Activated CD4-positive, alpha-beta T cell treated with anti-CD3 and anti-CD28 coated beads, Interleukin-2, amount 50 U/mL, for 4 hours (primary cell): ENCODE measurements at places on chromosomes 7 and 10.

DNA sequence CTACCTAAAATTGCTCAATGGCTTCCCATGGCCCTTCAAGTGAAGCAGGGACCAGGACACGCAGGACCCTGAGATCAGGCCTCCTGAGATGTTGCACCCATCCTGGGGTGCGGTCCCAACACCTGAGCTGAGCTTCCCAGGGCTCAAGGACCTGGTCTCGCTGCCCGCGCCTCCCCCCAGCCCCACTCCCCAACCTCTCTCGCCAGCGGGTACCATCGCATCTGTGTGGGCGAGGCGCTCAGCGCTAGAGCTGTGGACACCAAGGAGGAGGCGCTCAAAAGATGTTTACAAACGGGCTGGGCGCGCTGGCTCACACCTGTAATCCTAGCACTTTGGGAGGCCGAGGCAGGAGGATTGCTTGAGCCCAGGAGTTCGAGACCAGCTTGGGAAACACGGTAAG, 7.4 kb upstream of the CRYGN start:
- no peak for DNase-seq

DNA sequence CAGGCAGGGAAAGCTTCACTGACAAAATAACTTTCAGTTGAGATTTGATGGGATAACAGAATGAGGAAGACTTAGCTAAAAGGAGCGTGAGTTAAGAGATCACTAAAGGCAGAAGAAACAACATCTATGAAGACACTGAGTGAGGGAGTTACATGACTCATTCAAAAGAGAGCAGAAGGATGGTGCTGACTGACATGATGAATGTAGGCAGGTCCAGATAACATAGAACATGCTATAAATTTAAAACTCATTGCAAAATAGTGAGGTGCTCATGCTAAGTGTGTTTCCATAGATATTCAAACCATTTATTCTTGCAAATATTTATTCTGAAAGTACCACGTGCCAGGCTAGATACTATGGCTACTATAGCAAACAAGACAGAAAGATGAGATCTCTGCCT, 116.4 kb upstream of the DGKB start:
- DNase-seq = no peak

GRCh38 chr10:69388488-69388887, 28.2 kb downstream of the TACR2 start:
- DNase-seq = no peak

DNA sequence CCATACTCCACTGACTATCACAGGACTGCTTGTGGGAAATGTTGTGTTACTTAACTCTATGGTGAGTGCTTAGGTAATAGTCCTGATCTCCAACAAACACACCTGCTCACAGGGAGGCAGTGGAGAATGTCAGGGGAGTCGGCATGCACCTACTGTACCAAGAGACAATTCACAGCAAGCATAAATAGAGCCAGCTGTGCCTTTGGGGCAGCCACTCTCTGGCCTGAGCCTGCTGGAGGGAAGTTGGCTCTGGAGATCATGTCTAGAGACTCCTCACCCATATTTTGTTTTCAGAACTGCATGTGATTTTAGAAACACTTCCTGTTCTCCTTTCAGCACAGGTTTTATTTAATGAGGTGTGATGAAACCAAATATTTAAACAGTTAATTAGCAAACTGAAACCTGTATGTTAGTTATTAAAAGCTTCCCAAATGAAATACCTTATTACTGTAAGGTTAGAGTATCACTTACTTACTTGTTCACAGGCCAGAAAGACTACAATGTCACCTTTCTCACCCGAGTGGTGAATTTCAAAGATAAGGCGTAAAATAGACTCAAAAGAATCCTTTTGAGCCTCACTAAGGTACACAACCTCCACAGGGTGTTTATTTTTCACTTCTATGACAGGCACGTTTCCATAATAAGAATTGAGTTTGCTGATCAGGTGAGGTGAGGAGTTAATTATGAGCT, 21.8 kb downstream of the DHX32 start:
- no peak for DNase-seq

- no peak for DNase-seq
These were observed 251.2 kb downstream of the BAMBI start for GRCh38 chr10:28928484-28928883.

DNA sequence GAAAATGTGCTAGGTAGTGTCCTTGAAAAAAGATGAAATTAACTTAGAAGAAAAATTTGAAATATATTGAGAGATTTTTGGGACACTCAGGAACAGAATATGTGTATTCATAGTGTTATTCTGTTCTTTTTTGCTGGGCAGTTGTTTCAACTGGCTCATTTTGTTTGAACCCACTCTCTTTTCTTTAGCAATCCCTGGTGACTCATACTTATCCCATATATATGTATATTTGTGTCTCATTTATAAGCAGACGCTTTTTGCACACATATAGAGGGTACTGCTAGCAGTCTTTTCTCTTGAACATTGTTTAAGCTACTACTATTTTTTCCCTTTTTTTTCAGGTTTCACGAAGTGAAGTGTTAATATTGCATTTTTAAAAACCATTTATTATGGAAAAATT, 1.9 kb downstream of the EXOC6 start:
- DNase-seq = no peak

DNA sequence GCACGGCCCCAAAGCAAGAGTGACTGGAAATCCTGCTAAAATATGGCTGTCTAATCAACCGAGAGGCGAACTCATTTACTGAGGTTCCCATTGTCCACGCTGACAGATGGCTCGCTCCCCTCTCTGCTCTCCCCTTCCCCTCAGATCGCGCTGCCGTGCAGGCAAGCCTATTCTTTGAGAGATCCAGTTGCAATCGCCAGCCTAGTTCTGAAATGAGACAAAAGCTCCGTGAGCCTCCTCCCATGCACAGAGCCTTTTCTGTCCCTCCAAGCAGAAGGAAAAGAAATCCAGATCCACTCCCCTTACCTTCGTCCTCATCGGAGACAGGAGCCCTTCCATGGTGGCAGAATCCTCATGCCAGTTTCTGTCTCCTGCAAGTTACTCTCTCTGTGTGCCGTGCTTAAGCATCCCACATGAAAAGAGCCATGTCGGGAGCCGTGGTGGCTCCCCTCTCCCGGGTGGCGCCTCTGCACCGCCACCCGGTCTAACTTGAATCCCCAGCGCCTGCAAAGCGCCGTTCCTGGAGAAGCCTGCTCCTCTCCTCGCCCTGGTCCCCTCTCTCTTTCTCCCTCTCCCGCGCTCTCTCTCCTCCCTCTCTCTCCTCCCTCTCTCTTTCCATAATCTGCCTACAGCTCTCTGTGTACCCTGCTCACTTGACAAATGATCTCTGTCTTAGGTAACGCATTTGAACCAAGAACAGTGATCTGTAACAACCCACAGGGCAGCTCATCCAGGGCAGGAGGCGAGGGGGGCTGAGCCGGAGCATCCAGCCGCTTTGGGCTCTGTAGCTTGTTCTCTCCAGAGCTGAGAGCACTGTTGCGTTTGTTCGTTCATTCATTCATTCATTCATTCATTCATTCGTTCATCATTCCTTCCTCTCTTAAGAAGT, 156.8 kb downstream of the FRMD4A start:
- no peak for DNase-seq

DNA sequence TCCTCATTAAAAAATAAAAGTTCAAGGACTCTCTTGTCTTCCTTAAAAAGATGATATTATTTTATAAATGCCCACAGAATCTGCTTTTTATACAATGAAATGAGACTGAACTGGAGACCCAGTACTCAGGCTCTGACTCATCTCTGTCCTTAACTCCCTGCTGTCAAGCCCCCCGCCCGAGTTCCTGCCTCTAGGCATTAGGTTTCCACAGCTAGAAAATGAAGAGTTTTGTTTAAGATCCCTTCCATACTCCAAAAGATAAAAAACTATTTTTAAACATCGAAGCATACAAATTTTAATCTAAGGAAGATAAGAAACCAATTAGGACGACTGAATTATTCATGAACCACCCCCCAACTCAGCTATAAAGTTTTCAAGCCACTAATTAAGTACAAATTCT, 97.7 kb upstream of the FEZF1 start:
- DNase-seq = no peak

DNA sequence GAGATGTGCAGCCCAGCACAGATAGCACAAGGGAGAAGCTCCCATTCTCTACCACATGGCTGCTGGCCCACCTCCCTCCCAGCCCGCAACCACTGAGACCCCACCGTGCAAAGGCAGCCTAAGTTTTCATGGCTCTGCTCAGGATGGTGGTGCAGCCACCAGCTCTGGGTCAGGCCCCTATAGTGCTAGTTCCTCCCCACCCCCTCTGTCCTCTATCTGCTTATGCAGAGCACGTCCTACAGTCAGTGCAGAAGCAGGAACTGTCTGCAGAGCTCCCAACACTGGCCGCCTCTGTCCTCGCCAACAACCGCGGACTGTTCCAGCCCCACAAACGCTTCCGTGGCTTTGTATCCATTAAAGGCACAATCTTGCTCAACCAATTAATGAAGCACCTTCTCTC, 278.9 kb downstream of the GRID1 start:
- DNase-seq = no peak

DNA sequence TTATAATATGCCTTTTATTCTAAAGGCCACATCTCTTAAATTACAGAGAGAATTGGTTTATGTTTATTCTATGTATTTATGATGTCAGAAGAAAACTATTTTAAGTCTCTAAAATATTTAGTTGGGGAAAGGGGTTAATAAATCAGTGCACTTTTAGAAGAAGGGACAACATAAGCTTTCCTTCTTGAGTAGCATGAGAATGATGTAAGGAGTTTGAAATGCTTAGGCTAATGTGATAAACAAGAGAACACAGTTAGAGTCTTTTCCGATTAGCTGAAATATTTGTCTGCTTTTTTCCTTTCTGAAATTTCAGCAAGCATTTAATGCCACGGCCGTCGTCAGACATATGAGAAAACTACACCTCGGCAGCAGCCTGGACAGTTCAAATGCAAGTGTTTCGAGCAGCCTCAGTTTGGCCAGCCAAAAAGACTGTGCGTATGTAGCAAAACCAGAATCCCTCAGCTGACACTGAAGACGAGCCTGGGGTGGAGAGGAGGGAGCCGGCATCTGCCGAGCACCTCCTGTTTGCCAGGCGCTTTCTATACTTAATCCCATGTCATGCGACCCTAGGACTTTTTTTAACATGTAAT, 176.2 kb downstream of the CCDC3 start:
- DNase-seq = no peak

- no peak for DNase-seq
These were observed 734 bp upstream of the VGF start for GRCh38 chr7:101165958-101166647.

DNA sequence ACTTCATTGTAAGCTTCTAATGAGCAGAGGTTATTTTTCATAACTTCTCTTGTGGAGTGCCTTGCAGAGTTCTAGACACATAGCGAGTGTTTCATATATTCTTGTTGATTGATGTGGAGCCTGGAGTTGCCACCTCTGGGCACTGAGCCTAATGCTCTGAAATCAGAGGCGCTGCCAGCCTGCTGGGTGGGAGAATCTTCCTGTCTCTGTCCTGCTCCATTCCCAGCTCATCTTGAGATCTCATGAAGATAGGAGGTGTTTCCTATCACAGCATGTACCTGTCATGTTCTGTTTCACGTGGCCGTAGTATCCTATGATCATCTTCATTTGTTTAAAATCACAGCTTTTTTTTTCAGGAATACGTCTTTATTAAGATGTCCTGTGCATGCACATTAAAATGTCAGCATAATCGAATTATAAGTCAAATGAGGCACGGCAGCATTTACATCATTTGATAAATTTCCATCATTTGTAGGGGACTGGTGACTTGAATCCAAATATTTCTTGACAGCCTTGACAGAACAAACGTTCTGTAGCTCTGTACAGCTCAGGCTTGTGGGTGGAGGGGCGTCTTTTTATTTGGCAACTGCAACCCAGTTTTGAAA, 393.0 kb downstream of the PHTF2 start:
- no peak for DNase-seq

GRCh38 chr10:5525561-5526341, 990 bp downstream of the CALML3 start:
- no peak for DNase-seq

DNA sequence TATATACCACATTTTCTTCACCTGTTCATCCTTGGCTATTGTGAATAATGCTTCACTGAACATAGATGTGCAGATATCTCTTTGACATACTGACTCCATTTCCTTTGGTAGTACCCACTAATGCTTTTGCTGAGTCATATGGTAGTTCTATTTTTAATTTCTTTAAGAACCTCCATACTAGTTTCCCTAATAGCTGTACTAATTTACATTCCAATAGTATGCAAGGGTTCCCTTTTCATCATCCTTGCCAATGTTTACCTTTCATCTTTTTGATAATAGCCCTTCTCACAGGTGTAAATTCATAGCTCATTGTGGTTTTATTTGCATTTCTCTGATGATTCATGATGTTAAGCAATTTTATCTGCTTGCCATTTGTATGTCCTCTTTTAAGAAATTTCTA, 159.9 kb downstream of the CALCR start:
- DNase-seq = no peak

DNA sequence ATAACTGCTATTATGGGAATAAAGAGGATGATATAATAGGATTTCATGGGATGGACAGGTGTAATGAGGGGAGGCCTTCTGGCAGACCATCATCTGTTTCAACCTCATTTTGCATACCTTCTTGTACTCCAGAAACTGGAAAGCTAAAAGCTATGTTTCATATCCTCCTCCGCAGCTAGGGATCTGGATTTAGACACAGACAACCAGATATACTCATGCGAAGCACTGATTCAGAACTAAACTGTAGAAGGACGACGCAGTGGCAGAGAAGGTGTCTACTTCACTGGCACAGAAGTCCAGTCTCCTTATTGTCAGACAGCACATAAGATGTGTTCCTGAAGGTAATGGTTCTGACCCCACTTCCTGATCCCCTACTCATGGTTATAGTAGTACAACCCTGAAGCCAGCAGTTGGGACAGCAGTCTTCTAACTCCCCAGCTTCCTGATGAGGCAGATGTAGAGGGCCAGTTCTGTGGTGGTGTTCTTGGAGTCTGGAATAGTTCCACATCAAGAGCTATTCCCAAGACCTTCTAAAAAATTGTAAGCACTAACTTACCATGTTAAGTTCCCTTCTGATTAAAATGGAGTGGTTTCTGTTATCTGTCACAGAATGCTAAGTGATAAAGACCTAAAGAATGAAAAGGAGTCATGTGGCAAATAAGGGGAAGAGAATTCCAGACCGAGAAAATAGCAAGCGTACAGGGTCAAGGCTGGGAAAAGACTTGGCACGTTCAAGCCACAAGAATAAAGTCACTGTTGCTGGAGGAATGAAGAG, 550.3 kb downstream of the GRM8 start:
- DNase-seq = no peak

DNA sequence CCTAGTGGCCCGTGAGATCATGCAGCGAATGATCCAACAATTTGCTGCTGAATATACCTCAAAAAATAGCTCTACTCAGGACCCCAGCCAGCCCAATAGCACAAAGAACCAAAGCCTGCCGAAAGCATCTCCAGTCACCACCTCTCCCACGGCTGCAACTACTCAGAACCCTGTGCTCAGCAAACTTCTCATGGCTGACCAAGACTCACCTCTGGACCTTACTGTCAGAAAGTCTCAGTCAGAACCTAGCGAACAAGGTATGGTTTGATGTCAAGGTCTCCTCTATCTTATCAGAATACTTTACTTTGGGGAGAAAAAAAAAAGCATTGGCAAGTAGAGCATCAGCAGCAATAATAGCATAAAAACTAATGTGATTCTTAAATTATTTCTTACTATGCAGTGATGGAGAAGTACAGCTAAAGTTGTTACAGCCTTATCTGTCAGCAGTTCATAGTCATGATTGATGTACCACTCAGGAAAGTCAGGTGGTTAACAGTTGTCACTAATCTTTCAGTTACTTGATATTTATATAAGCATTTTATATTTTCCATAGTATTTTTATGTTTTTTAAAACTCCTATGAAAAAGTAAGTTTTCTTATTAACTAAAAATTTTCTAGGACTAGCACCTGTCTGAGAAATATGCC, 117.1 kb downstream of the LCOR start:
- no peak for DNase-seq

- DNase-seq = no peak
These were observed 291.9 kb downstream of the SH2D4B start for GRCh38 chr10:80829562-80829961.
